ENCODE measurements at places on chromosomes 2 and 18. TPM values are rescaled to one million over a fixed set of nuclear protein-coding genes. Genes with fewer than 3 reads are reported as not detected.

DNA sequence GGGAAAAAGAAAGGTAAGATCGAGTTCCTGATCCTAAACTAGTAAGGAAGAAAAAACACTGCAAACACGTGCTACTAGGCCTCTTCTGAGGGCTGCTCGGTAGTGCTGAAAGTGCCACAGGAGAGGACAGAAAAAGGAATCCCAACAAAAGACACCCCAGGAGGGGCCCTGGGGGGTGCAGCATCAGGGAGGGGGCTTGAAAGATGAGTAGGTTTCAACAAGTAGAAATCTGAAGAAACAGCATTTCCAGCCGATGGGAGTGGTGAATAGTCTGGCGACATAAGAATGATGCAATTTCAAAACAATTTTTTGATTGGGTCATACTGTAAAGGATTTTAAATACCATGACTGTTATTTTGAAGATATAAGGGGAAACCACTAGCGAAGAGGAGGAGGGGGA, 98.6 kb downstream of the NOL10 start:
- no peak overlapping the region for H3K27ac ChIP-seq
- no peaks in the 10 kb centered on the region for H3K27me3 ChIP-seq
- peaks cover 6% of the 10 kb centered on the region for H3K4me1 ChIP-seq
- DNase-seq = no peak

- H3K27me3 ChIP-seq = no peaks in the 10 kb centered on the region
- no peak overlapping the region for H3K4me3 ChIP-seq
- H3K27ac ChIP-seq = no peak overlapping the region
Measured at GRCh38 chr2:134314681-134315368, 61.0 kb downstream of the MGAT5 start.

GRCh38 chr2:77873506-77873905, 351.3 kb upstream of the LRRTM4 start:
- no peak overlapping the region for H3K27ac ChIP-seq
- no peak overlapping the region for H3K4me3 ChIP-seq
- H3K36me3 ChIP-seq = no peaks in the 10 kb centered on the region
- no peak for DNase-seq

DNA sequence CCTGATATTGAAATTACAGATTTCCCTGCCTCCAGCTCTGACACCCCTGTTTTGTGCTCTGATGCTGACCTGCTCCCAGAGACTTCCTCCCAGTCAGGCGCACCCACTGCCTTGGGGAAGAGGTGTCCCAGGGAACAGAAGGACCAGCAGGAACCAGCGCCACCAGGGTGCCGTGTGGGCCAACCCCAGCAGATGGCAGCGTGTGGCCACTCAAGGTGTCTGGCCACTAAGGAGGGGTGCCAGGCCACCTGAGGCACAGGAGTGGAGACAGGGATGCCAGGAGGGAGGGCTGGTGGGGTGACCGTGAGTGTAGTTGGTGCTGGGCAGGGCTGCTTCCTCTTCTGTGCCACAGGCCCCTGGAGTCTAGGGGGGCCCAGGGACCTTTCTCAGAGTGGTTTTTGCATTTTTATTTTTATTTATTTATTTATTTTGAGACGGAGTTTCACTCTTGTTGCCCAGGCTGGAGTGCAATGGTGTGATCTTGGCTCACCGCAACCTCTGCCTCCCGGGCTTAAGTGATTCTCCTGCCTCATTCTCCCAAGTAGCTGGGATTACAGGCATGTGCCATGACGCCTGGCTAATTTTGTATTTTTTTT, 56.0 kb downstream of the TEX44 start:
- H3K27ac ChIP-seq = no peak overlapping the region
- H3K27me3 ChIP-seq = no peaks in the 10 kb centered on the region
- H3K36me3 ChIP-seq = no peaks in the 10 kb centered on the region
- no peak overlapping the region for H3K4me3 ChIP-seq
- DNase-seq = peak; percentile 88

GRCh38 chr2:216246766-216247165, 125.5 kb downstream of the MARCHF4 start:
- H3K4me1 ChIP-seq = peaks cover 3% of the 10 kb centered on the region
- DNase-seq = no peak
- no peaks in the 10 kb centered on the region for H3K27me3 ChIP-seq

DNA sequence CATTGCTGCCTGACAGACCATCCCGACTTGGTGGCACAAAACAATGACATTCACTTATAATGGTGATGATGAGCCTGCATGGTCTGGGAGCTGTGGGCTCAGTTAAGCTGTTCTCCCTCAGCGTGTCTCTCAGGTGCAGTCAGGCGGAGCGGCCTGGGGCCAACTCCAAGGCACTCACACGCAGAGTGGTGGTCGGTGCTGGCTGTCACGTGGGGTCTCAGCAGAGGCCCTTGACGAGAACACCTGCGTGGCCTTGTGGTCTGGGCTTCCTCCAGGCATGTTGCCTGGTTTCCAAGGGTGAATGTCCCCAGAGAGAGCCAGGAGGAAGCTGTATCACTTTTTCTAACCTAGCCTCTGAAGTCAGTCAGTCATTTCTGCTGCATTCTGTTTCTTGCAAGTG, 29.8 kb downstream of the ARMC9 start:
- H3K4me1 ChIP-seq = peaks cover 3% of the 10 kb centered on the region
- no peak overlapping the region for H3K4me3 ChIP-seq
- DNase-seq = no peak
- H3K36me3 ChIP-seq = no peaks in the 10 kb centered on the region
- no peak overlapping the region for H3K27ac ChIP-seq

GRCh38 chr2:205527801-205528200, 154.5 kb upstream of the NRP2 start:
- no peak overlapping the region for H3K27ac ChIP-seq
- H3K4me3 ChIP-seq = no peak overlapping the region
- H3K4me1 ChIP-seq = peaks cover 2% of the 10 kb centered on the region
- DNase-seq = no peak

DNA sequence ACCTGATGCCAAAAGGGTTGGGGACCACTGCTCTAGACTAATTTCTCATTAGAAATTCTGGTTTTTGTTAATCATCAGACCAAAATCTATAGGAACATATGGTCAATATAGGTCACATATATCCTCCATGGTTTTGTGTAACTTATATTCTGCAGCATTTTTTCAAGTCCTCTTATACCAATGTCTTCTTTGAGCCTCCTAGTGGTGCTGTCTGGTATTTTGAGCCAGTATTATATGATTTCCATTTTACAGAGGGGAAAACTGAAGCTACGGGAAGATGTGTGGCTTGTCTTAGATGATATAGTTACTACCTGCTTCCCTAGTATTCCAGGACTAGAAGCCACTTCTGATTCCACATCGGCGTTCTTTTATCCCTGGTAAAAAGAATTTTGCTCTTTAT, 13.8 kb downstream of the MAPK4 start:
- no peak overlapping the region for H3K4me3 ChIP-seq
- H3K4me1 ChIP-seq = peaks cover 2% of the 10 kb centered on the region
- H3K27me3 ChIP-seq = no peaks in the 10 kb centered on the region
- no peak for DNase-seq

GRCh38 chr18:45998244-45998643, 31.1 kb upstream of the EPG5 start:
- H3K27me3 ChIP-seq = no peaks in the 10 kb centered on the region
- no peak for DNase-seq
- H3K36me3 ChIP-seq = no peaks in the 10 kb centered on the region
- no peak overlapping the region for H3K27ac ChIP-seq

GRCh38 chr2:238462782-238463396, 36.2 kb downstream of the ASB1 start:
- H3K27ac ChIP-seq = no peak overlapping the region
- no peaks in the 10 kb centered on the region for H3K4me1 ChIP-seq

- H3K4me3 ChIP-seq = no peak overlapping the region
- H3K27ac ChIP-seq = no peak overlapping the region
- peaks cover 27% of the 10 kb centered on the region for H3K4me1 ChIP-seq
- H3K36me3 ChIP-seq = no peaks in the 10 kb centered on the region
Measured at GRCh38 chr2:10914272-10914693, 2.5 kb downstream of the KCNF1 start.

DNA sequence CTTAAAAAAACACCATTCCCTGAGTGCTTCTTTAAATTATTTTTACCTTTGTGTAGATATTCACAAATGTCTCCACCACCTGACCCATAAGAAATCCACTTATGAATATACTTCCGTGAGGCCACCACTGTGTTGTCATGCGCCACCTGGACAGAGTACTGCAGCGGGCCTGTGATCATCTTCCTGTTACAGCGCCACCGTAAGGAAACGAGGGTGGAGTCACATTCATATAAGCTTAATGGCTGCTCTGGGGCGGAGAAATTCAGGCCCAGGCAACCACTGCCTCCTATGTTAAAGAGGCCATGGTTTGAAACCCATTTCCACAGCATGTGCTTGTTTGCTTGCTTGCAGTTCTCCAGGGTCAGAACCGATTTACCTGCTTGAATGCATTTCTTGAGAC, 17.7 kb downstream of the PLA2R1 start:
- DNase-seq = no peak
- H3K27me3 ChIP-seq = no peaks in the 10 kb centered on the region
- H3K27ac ChIP-seq = no peak overlapping the region
- no peak overlapping the region for H3K4me3 ChIP-seq

DNA sequence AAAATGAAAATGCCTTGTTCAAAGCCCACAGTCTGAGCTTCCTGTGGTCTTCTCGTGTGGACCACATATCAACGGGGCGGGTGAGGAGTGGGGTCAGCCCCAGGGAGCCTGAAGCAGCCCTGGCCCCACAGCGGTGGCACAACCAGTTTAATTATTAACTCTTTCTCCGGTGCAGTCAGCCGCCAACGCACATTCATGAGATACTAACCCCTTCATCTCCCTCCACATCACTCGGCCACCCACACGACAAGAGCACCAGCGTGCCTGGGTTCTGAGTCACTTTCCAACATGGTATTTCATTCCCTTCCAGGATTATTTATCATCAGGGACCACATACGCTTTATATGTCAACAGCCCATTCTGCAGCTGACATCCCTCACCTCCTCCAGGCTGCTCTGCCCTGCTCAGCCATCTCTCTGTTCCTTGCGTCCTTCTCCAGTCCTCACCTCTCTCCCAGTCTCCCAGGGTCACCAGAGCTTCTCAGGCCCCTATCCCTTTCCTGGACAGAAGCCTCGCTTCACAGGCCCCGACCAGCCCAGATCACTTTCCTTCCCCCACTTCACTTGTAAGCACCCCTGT, 48.0 kb upstream of the ID2 start:
- no peak overlapping the region for H3K4me3 ChIP-seq
- no peak for DNase-seq
- no peak overlapping the region for H3K27ac ChIP-seq
- no peaks in the 10 kb centered on the region for H3K27me3 ChIP-seq

DNA sequence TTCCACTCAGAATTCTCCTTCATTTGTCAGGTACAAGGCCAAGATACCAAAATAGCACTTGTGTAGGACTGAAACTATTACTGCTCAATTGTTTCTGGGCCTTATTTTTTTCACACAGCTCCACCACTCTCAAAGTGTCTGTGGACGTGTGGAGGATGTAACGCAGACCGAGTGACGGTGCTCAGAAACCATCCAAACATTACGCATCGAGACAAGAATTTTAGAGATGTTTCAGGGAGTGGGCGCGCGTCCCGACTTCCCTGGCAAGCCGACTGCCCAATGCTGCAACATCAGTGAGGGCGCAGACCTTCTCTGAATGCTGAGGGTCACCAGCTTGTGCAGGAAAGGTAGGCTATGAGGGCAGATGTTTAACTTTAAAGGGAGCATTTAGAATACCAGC, 108.4 kb downstream of the GATA6 start:
- H3K4me3 ChIP-seq = no peak overlapping the region
- H3K27me3 ChIP-seq = no peaks in the 10 kb centered on the region
- no peaks in the 10 kb centered on the region for H3K4me1 ChIP-seq
- H3K36me3 ChIP-seq = no peaks in the 10 kb centered on the region
- no peak for DNase-seq

DNA sequence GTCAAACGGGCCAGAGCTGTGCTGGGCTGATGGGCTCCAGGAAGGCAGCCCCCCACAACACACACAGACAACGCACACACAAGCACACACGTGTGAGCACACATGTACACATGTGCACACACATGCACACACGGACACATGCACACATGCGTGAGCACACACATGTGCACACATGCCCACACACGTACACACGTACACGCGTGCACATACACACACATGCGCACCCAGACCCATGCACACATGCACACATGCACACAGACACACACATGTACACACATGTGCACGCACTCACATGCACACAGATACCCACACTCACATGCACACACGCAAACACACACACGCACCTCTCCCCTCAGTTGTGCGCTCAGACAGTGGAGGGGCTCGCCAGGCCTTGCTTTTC, 31.2 kb upstream of the HPCAL1 start:
- H3K4me1 ChIP-seq = no peaks in the 10 kb centered on the region
- no peaks in the 10 kb centered on the region for H3K27me3 ChIP-seq
- H3K4me3 ChIP-seq = no peak overlapping the region
- DNase-seq = no peak

DNA sequence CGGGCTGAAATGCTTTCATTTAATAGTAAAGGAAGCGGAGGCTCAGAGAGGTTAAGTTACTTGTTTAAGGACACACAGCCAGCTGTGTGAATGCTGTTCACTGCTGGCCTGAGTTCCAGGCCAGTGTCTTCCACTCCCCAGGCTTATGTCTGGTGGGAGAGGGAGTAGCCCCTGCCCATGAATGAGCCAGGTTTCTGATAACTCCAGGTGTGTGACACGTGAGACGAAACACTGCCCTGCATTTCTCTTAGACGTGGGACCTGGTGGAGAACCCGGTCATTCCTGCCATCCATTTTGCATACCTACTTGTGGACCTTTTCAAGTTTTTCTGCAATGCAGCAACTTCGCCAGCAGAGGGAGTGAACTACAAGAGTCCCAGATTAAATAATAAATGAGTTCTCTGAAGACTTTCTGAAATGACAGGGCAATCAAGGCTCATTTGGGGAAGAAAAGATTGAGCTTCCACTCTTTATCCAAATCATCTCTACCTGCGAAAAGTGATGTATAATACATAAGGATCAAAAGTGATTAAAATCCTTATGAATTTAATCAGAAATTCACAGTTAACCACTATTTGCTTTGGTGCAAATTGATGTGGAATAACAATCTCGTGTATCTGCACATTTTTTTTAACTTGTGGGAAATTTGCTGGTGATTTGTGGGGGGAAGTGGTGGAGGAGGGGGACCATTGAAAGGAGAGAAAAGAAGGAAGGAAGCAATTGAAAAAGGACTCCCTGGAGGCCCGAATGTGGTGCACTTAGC, 79.4 kb upstream of the ASB18 start:
- H3K4me3 ChIP-seq = no peak overlapping the region
- DNase-seq = peak; percentile 49
- no peaks in the 10 kb centered on the region for H3K36me3 ChIP-seq
- peaks cover 3% of the 10 kb centered on the region for H3K4me1 ChIP-seq

- H3K27me3 ChIP-seq = no peaks in the 10 kb centered on the region
- no peak for DNase-seq
- no peak overlapping the region for H3K27ac ChIP-seq
- no peak overlapping the region for H3K4me3 ChIP-seq
- H3K36me3 ChIP-seq = no peaks in the 10 kb centered on the region
Measured at GRCh38 chr2:157743051-157743450, 114.4 kb upstream of the ACVR1C start.

Gene RPL37A
- 3,180 TPM for total RNA-seq

Gene HAAO
- 2.5 TPM for total RNA-seq

Gene STRADB
- 34.9 TPM for total RNA-seq

Gene TRAPPC8
- 49.9 TPM for total RNA-seq

Gene SPIRE1
- 21.5 TPM for total RNA-seq

Gene DYNAP
- total RNA-seq = 0.22 TPM

Gene OXER1
- total RNA-seq = 1.3 TPM

Gene PTGR3
- 3.6 TPM for total RNA-seq

Measured in H1 (cell line).